T1000 (cell line): ENCODE measurements at places on chromosomes 2 and 18.

GRCh38 chr2:169573160-169573973 is at the start of gene FASTKD1:
FASTKD1 (minus strand) TSS chr2:169573865; CDS start chr2:169572029, 1,836 bp downstream.
- DNase-seq: peak; percentile 66

GRCh38 chr2:33381301-33381858 is 95.1 kb upstream of the RASGRP3 start:
- no peak for DNase-seq

DNA sequence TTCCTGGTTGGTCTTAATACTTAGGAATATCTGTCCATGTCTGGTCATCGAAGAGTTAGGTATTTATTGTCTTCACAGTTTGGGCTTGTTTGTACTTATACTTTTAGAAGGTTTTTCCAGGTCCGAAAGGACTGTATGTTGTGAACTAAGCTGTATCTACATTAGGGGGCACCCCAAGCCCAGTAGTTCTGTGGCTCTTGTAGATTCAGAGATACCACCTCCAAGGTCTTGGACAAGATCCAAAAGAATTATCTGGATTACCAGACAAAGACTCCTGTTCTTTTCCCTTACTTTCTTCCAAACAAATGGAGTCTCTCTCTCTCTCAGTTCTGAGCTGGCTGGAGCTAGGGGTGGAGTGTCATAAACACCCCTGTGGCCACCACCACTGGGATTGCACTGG is 328.7 kb downstream of the ZNF804A start:
- DNase-seq: no peak

DNA sequence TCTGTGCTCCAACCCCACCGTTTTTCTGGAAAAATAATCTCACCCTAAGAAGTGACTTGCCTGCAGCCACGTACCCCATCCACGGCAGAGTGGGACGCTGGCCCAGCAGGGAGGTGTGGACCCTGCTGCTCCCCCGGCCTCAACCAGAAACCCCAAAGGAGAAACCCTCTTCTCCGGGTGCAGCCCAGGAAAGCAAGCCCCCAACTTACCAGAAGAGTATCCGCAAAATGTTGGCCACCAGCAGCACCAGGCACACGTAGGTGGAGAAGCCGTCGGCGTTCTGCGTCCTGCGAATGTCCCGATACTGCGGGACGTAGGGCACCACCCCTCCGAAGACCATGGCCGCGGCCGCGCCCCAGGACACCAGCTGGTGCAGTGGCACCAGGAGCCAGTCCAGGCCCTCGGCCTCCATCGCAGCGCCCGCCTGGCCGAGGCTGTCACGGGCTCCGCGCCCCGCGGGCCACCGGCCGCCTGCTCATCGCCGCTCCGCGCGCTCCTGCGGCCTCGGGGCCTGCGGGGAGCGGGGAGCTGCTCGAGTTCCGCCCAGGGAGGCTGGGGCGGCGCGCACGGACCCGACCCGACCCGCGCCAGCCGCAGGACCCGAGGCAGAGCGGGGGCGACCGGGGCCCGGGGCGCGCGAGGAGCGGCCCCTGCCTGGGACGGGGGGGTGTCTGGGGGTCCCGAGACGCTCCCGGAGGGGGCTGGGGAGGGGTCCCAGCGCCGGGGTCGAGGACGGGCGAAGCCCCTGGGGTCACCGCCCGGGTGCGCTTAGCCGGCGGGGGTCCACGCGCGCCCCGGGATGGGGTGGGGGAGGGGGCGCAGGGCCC is 725 bp downstream of the SLC66A2 start:
- DNase-seq: no peak

DNA sequence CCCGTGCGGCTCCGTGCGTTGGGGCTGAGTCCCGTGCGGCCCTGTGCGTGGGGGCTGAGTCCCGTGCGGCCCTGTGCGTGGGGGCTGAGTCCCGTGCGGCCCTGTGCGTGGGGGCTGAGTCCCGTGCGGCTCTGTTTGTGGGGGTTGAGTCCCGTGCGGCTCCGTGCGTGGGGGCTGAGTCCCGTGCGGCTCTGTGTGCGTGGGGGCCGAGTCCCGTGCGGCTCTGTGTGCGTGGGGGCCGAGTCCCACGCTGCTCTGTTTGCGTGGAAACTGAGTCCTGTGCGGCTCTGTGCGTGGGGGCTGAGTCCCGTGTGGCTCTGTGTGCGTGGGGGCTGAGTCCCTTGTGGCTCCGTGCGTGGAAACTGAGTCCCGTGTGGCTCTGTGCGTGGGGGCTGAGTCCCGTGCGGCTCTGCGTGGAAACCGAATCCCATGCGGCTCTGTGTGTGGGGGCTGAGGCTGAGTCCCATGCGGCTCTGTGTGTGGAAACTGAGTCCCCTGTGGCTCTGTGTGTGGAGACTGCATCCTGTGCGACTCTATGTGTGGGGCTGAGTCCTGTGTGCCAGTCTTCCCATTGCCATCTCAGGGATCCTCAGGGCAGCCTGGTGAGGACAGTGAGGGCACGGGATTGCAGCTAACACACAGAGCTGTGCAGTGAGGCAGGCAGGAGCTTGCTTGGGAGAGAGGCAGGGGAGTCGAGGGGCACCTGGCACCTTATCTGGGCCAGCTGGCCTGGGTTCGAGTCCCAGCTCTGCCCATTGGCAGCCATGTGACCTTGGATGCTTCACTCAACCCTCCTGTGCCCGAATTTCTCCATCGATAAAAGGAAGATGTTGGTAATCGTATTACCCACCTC is 44.5 kb downstream of the LDLRAD4 start:
- no peak for DNase-seq
